ENCODE measurements at places on chromosomes 7 and 10.

GRCh38 chr7:88480896-88481295 is 174.2 kb upstream of the STEAP4 start:
- DNase-seq, result no peak

GRCh38 chr7:122364761-122365280 is 60.3 kb upstream of the FEZF1 start:
- DNase-seq, result no peak

- DNase-seq, result no peak
Observed at GRCh38 chr7:52475001-52475582, 560.3 kb upstream of the POM121L12 start.

- DNase-seq, result peak; percentile 46
Observed at GRCh38 chr10:25758041-25758457, 176.0 kb upstream of the MYO3A start.

GRCh38 chr10:24428410-24428782 is 219.5 kb downstream of the KIAA1217 start:
- DNase-seq, result no peak

- no peak for DNase-seq
Observed at GRCh38 chr7:88597941-88598425, 161.5 kb upstream of the ZNF804B start.

GRCh38 chr7:20280475-20281351 is 50.0 kb upstream of the ITGB8 start:
- no peak for DNase-seq

- no peak for DNase-seq
Observed at GRCh38 chr10:17548162-17548561, 69.0 kb downstream of the HACD1 start.

DNA sequence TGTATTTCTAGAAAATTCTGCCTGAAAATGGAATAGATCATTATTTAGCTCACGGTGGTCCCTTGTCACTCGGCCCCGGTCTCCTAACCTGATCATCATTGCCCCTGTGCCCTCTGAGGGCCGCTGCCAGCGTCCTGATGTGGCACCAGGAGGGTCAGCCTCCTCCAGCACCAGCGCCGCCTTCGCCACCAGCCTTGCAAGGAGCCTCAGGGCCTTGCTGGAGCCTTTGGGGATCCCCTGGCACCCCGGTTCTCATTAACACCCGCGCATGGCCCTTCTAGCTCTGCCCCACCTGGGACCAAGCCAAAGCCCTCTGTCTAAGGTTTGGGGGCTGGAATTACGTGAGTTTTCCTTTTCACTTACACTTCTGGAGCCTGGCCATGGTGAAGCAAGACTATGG is 282.5 kb upstream of the ADARB2 start:
- DNase-seq, result no peak

- no peak for DNase-seq
Observed at GRCh38 chr7:97269741-97270140, 152.2 kb downstream of the SDHAF3 start.

- no peak for DNase-seq
Observed at GRCh38 chr10:86970162-86970981, 2.1 kb downstream of the ADIRF start.

DNA sequence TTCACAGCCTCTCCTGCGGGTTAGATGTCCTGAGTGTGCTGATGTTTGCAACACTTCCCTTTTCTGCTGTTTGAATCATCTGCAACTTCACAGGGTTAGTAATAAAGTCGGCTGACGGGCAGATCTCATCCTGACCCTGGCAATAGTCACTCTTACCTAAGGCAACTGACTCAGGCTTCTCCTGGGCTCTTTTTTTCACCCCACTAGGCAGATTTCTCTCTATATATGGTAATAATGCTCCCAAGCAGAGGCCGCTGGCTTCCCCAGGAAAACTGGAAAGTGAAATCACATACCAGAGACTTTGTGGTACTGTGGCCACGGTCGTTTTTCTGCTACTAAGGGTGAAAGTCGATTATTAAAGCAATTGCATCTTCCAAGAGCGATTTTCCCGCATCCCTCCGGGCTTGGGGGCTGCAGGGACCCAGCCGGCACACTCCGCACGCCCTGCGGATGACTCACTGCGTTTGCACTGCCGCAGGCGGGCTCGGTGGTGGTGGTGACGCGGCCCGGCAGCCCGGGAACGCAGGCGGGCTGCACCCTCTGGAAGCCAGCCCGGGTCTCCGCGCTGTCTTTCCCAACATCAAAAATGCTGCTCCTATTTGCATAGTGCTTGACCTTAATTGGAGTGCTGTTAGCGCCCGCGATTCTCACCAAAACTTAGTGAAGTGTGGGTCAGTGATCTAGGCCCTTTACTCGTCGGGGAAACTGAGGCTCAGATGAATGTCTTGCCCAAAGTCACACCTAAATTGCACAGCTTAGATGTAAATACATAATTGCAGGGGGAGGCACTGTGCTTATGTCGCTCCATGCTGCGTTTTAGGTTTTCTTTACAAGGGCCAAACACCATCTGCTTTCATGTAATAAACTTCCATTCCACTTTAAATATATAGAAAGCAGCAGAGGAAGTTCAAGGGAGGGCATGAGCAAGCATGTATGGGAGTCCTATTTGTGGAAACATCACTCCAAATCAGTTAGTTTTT is 47.6 kb upstream of the ITGB1 start:
- DNase-seq, result peak; percentile 77

DNA sequence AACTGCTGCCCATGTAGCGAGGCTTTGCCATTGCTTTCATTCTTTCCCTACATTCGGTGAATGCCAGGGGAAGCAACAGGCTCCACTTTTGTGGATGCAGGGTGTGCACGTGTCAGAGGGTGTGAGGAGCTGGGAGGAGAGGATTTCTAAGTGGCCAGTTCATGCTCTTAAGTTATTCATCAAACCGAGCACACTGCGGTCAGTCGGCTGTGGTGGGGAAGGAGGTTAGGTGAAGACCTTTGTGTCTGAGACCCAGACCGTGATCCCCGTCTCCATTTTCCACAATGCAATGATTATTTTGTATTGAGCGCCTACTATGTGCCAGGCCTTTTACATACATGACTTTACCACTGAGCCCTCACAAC is 438.6 kb upstream of the GALNT17 start:
- no peak for DNase-seq

DNA sequence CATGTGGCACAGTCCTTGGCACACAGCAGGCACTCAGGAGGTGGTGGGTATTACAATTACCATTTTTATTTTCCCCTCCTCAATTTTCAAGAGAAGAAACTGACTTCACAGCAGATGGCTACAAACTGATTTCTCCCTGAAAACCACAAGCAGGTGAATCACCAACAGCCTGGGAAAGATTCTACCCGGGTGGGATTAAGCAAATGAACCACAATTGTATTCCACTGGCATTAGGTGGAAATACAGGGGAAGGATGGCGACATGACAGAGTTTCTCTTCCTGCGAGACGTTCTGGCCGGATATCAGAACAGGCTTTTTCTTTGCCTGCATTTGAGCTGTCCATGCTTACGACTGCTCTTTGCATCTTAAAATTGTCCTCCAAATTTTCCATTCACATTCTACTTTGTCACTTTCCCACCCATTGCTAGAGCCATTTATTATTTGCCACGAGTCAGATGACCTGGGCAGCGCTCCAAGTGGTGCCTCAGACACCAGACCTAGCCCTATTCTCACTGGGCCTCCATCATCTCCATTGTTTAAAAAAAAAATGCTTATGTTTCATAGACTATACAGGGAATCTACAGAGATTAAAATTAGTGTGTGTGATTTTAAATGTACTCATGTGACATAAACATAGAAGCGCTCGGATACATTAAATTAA is 4.6 kb downstream of the DENND11 start:
- DNase-seq, result no peak

- no peak for DNase-seq
Observed at GRCh38 chr10:80166581-80167470, 34.3 kb downstream of the PLAC9 start.

- peak; percentile 71 for DNase-seq
Observed at GRCh38 chr7:150755473-150756099, 18.4 kb downstream of the GIMAP5 start.

- DNase-seq, result no peak
Observed at GRCh38 chr7:99618726-99619125, 2.0 kb downstream of the ZSCAN25 start.

DNA sequence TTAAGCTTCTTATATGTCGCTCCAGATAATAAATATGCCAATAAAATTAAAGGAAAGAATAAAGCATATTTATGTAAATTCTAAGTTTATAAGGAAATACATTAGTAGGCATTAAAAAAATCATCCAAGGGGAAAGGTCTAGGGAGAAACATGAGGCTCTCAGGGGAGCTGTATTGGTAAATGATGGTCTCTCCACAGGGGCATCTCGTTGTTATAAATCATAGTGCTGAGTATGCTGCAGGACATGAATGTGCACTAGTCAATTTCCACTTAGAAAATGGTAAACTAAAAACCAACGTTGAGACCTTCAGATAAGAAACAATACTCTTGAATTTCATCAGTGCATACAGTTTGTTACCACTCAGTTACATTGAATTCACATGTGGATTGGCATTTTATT is 194.0 kb upstream of the AHR start:
- DNase-seq, result no peak

DNA sequence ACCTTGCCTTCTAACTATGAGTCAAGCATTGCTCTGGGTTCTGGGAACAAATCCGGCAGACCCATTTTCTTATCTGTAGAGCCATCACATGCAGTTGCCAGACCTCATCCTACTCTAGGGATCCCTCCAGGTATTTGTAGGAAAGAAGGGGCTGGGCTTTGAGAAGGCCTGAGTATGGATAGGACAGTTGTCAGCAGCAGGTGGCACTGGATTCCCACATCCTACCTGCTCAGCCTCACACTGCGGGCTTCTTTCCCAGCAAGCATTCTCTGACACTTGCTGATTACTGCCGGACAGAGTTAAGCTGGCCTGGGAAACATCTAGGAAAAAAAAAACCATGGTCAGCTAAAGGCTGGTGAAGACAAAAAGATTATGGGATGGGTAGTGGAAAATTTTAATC is 224.1 kb downstream of the CCSER2 start:
- no peak for DNase-seq
